ENCODE measurements at places on chromosomes 4 and X. TPM values are rescaled to one million over a fixed set of nuclear protein-coding genes. Genes with fewer than 3 reads are reported as not detected.

- no peak overlapping the region for H3K27ac ChIP-seq
- H3K4me1 ChIP-seq, result no peaks in the 10 kb centered on the region
- H3K4me3 ChIP-seq, result no peak overlapping the region
- no peaks in the 10 kb centered on the region for H3K36me3 ChIP-seq
- DNase-seq, result no peak
Measured at GRCh38 chr4:40369437-40370274, 34.5 kb downstream of the CHRNA9 start.

GRCh38 chrX:150429594-150429993 is 66.5 kb downstream of the MAMLD1 start:
- no peak overlapping the region for H3K27ac ChIP-seq
- H3K36me3 ChIP-seq, result no peaks in the 10 kb centered on the region
- H3K4me3 ChIP-seq, result no peak overlapping the region
- no peaks in the 10 kb centered on the region for H3K4me1 ChIP-seq
- H3K27me3 ChIP-seq, result no peaks in the 10 kb centered on the region
- no peak for DNase-seq

DNA sequence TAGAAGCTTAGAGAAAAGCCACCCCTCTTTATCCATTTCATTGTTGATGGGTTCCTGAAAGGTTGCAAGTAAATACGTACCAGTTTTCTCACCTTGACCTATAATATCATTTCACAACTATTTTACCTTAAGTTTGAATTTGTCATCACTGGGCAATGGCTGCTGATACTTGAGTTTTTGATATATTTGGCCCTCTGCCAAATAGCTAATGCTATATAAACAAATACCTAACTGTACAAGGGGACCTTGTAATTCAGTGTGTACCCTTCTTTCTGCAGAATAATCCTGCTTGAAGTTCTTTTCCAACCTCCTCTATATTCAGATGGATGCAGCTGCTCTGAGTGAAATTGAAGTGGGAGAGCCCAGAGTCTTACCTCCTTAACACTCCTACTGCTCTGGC is 19.0 kb upstream of the GLUD2 start:
- no peak for DNase-seq
- H3K36me3 ChIP-seq, result no peaks in the 10 kb centered on the region
- H3K27ac ChIP-seq, result no peak overlapping the region
- no peaks in the 10 kb centered on the region for H3K27me3 ChIP-seq
- H3K4me1 ChIP-seq, result no peaks in the 10 kb centered on the region

DNA sequence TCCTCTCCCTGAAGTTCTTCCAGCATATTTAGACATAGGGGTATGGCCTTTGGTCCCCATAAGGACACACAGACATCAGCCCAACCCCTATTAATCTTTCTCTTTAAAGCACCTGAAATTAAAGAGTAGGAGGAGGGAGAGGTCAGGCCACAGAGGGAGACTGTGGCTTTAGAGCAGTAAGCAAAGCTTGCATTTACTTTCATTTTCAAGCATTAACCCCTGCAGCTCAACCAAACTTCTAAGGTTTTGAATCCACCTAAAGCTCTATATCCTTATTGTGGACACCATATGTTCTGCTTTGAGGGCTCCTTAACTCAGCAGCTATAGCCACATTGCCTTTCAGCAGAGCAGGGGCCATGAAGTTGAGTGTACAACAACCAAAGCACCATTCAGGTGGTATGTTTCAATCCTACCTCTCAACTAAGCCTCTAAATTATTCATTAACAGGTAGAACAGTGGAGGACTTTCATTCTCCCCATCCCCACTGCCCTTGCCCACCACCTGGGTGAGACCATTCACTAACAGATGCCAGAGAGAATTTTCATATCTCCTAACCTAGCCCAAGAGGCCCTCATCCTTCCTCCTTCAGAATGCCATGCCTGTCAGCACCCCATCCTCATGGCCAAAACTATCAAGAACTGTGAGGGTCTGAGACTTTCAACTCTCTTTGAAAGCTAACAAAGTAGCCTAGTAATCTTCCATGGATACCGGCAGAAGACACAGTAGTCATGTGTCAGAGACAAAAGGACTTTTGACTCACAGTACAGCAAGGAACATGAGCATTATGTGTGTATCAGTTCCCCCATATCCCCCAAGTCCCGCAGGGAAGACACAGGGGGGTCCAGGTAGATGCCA is 20.8 kb downstream of the LIN54 start:
- H3K4me1 ChIP-seq, result no peaks in the 10 kb centered on the region
- no peaks in the 10 kb centered on the region for H3K36me3 ChIP-seq
- no peaks in the 10 kb centered on the region for H3K27me3 ChIP-seq
- H3K27ac ChIP-seq, result no peak overlapping the region

- H3K4me1 ChIP-seq, result peaks cover 14% of the 10 kb centered on the region
- no peaks in the 10 kb centered on the region for H3K27me3 ChIP-seq
- no peak overlapping the region for H3K27ac ChIP-seq
- H3K4me3 ChIP-seq, result no peak overlapping the region
Measured at GRCh38 chr4:101292214-101292613, 55.1 kb downstream of the PPP3CA start.

GRCh38 chr4:183422962-183423631 is 21.3 kb upstream of the CDKN2AIP start:
- no peaks in the 10 kb centered on the region for H3K36me3 ChIP-seq
- DNase-seq, result no peak
- no peak overlapping the region for H3K4me3 ChIP-seq
- H3K27ac ChIP-seq, result no peak overlapping the region
- H3K27me3 ChIP-seq, result no peaks in the 10 kb centered on the region
- no peaks in the 10 kb centered on the region for H3K4me1 ChIP-seq

- H3K4me3 ChIP-seq, result no peak overlapping the region
- no peak for DNase-seq
- no peaks in the 10 kb centered on the region for H3K36me3 ChIP-seq
- no peaks in the 10 kb centered on the region for H3K4me1 ChIP-seq
Measured at GRCh38 chrX:150312931-150313330, 50.2 kb upstream of the MAMLD1 start.

DNA sequence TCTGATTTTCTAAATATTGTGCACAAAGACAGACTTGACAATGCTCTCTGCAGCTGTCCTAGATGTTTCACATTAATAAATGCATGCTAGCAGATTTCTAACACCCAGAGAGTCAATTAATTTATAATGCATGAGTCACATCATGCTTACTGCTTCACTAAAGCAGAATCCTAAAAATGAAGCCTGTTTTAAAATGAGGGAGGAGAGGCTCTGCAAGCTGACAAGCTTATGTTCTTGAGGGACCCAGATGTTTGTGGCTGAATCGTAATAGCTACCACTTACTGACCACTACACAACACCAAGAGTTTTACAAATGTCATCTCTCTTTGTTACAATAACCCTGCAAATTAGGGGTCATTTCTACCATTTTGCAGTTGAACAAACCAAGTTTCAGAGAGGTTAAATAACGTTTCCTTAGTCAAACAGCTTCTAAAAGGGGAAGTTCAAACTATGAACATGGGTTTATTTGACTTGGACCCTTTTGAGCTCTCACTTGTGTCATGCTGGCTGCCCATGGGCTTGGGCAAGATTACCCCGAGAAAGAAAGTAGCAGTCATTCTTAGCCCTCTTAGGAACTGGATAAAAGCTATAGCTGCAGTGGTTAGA is 262.7 kb upstream of the ETNPPL start:
- H3K4me3 ChIP-seq, result no peak overlapping the region
- H3K27me3 ChIP-seq, result no peaks in the 10 kb centered on the region

- DNase-seq, result no peak
- no peaks in the 10 kb centered on the region for H3K27me3 ChIP-seq
- no peaks in the 10 kb centered on the region for H3K36me3 ChIP-seq
- H3K27ac ChIP-seq, result no peak overlapping the region
- H3K4me3 ChIP-seq, result no peak overlapping the region
Measured at GRCh38 chr4:158346576-158346975, 136.3 kb downstream of the TMEM144 start.

DNA sequence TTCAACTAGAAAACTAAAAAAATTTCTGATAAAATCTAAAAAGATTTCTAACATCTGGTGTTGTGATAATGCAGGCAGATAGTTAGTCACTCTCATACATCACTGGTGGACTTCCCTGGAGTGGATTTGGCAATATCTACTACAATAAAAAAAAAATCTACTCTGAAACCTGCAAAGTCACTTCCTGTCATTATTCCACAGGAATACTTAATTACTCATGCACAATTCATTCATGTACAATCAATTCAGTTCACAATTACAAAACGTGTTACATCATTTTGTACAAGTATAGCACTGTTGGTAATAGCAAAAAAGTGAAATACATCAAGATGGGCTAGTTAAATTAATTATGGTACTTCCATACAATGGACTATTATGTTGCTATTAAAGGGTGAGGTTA is 16.5 kb upstream of the RHOH start:
- H3K27ac ChIP-seq, result no peak overlapping the region
- no peaks in the 10 kb centered on the region for H3K36me3 ChIP-seq
- DNase-seq, result no peak
- no peaks in the 10 kb centered on the region for H3K27me3 ChIP-seq

DNA sequence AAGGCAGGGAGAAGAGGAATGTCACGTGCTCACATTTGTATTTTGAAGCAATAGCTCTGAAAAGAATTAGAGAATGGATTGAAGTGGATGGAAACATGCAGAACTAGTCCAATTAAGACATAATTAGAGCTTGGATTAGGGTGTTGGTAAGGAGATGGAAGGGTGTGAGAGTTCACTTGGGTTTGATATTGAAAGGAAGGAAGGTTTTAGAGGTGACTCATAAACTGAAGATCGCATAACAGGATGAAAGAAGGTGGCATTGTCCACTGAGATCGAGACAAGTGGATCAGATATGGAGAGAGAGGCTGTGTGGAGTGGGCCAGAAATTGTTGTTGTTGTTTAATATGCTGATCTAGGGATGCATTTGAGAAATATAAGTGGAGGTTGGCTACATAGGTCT is 244.0 kb upstream of the SMIM31 start:
- no peaks in the 10 kb centered on the region for H3K36me3 ChIP-seq
- H3K4me3 ChIP-seq, result no peak overlapping the region
- DNase-seq, result no peak
- no peaks in the 10 kb centered on the region for H3K27me3 ChIP-seq

DNA sequence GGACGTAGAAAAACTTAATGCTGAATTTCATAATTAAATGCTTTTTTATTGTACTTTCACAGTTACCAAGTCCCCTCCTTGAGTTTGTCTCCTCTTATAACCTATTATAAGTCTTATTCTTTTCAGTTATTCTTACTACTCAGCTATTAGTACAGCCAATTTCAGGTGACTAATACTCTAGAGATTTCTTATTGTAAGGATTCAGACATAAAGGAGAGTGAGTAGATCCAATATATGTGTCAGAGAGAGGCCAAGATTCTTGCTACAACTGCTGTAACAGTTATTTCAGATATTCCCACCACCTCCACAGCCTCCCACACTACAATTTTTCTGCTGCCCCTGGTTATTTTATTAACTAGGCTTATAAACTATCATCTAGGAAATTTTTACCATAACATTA is 274.5 kb downstream of the GPAT3 start:
- DNase-seq, result no peak
- H3K27ac ChIP-seq, result no peak overlapping the region

DNA sequence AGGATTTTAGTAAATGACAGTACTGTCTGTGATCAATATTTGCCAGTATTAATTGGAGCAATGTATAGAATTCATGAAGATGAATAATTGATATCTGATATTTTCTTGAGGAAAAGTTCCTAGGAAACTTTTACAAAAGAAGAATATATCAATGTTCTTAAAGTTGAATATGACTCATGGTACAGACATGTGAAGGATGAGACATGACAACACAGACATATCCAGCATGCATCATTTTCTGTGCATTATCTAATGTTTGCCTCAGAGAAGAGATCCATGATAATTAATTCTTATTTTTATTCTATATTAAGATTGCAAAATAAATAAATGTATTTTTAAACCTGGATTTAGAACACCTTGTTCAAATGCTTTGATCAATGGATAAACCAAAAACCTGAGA is 452.9 kb upstream of the EPHA5 start:
- DNase-seq, result no peak
- H3K4me1 ChIP-seq, result no peaks in the 10 kb centered on the region
- H3K27ac ChIP-seq, result no peak overlapping the region

DNA sequence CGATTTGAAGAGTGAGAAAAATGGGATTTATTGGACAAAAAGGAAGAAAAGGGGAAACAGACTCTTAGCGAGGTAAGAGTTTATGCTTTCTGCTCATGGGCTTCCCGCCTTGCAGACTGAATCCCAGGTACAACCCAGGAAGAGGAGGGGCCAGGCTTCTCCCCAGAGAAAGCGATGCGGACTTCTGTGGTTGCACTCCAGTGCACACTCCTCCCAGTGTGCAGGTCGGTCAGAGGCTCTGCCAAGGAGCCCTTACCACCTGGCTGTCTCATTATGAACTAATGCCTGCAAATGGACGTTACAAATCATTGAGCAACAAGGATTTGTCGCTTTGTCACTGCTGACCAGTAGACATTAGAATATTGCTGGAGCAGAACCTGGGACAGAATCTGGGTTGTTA is 39.9 kb upstream of the GLRA2 start:
- H3K4me3 ChIP-seq, result no peak overlapping the region
- DNase-seq, result no peak
- no peaks in the 10 kb centered on the region for H3K36me3 ChIP-seq
- H3K27ac ChIP-seq, result no peak overlapping the region

GRCh38 chrX:9997524-9997923 is 30.4 kb downstream of the CLDN34 start:
- DNase-seq, result no peak
- H3K27ac ChIP-seq, result no peak overlapping the region
- no peaks in the 10 kb centered on the region for H3K4me1 ChIP-seq
- no peaks in the 10 kb centered on the region for H3K36me3 ChIP-seq
- H3K4me3 ChIP-seq, result no peak overlapping the region

- H3K4me1 ChIP-seq, result no peaks in the 10 kb centered on the region
- DNase-seq, result no peak
- no peak overlapping the region for H3K4me3 ChIP-seq
- no peaks in the 10 kb centered on the region for H3K36me3 ChIP-seq
- H3K27me3 ChIP-seq, result no peaks in the 10 kb centered on the region
Measured at GRCh38 chr4:1369479-1370079, 22.6 kb downstream of the UVSSA start.

Gene SSX2
- not detected for total RNA-seq

Gene PGRMC2
- total RNA-seq, result 56.9 TPM

Gene RASSF6
- 1.6 TPM for total RNA-seq

Gene STARD8
- total RNA-seq, result 2.3 TPM

Gene GBA3
- total RNA-seq, result not detected

Gene SULT1B1
- 6.4 TPM for total RNA-seq

Gene SLC49A3
- 2.9 TPM for total RNA-seq

Gene F8A3
- 2.1 TPM for total RNA-seq

Gene PLK4
- 1.7 TPM for total RNA-seq

Gene RAB41
- not detected for total RNA-seq

Measured in ovary (tissue), 10 donors.